ENCODE measurements at places on chromosomes 16 and 17. TPM values are rescaled to one million over a fixed set of nuclear protein-coding genes. Genes with fewer than 3 reads are reported as not detected.

SOX9 gene
- polyA plus RNA-seq = 52.8 TPM

TCAP gene
- polyA plus RNA-seq = 1.6 TPM

SLC16A11 gene
- 0.86 TPM for polyA plus RNA-seq

MPV17L gene
- polyA plus RNA-seq = 6.0 TPM

SLC47A1 gene
- 2.0 TPM for polyA plus RNA-seq

UTP4 gene
- 51.1 TPM for polyA plus RNA-seq
